ENCODE measurements at places on chromosomes 5 and 9.
A peak's percentile ranks its signal among the peaks of the same experiment; 100 is the strongest.

DNA sequence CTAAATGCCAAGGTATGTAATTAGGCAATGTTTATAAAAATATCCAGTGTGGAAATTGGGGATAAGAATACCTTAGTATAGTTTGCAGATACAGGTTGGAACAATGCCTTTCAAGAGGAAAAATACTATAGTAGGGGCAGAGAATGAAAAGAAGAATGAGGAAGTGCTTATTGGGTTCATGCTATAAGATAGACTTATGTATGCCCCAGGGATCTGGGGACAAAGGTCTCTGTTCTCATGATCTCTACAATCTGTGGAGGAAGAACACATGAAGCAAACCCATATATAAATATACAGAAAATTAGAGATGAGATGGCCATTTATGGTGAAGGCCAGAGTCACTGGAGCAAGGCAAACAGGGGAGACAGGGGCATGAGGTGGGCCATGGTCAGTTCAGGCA is 106.5 kb upstream of the DAB2 start:
- no peak for DNase-seq

GRCh38 chr5:138737494-138738265 is 15.5 kb upstream of the CTNNA1 start:
- no peak for DNase-seq

DNA sequence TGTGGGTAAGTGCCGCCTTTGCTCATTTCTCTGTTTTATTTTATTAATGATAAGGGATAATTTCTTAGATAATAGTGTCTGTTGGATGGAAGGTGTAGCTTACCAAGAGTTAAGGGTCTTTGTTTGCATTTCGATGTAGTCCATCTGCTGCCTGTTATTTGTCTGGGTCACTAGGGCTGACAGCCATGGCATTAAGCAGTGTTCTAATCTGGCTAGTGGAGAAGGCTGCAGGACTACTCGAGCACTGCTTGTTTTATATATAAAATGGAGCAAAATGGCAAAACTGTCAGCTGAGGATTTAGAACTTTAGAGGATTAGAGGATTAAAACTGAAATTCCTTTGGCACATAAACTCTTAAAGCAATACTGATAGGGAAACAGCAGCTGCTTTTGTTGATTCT is 67.5 kb downstream of the C7 start:
- no peak for DNase-seq

DNA sequence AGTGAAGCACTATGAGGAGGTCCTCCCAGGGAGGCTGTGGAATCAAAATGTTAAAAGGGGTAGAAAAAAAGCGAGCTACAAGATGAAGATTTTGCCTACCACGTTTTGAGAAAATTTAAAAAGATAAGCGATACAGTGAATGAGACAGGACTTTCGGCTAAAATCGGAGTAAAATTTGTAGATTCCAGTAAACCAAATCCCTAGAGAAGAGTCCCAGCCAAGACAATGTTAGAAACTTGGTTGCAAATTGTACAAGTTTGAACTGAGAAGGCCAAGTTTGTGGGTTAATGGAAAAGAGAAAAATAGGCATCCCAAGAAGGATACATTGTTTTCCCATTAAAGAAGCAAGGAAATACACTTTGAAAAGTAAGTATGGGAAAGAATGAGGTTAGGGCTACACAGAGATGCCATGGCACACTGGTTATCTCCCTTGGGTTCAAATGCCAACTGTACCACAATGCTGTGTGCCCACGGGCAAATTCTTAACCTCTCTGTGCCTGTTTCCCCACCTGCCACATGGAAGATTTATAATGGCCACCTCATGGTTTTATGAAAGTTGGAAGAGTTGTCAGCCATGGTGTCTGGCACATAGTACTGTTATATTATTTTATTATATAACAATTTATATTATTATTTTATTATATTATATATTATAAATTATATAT is 16.2 kb upstream of the MGAT1 start:
- DNase-seq: no peak

- no peak for DNase-seq
Measured at GRCh38 chr9:14650596-14650995, 42.6 kb downstream of the ZDHHC21 start.

- peak; percentile 60 for DNase-seq
Measured at GRCh38 chr5:180353048-180353979, at the start of gene GFPT2. TSS of gene GFPT2 (minus strand) at chr5:180353336. CDS start at chr5:180353217, 119 bp downstream.
